GM12878 (cell line): ENCODE measurements at places on chromosomes 13 and 19.

- peak; percentile 4 for DNase-seq
These were observed 25.6 kb upstream of the ZNF681 start for GRCh38 chr19:23784274-23784673.

DNA sequence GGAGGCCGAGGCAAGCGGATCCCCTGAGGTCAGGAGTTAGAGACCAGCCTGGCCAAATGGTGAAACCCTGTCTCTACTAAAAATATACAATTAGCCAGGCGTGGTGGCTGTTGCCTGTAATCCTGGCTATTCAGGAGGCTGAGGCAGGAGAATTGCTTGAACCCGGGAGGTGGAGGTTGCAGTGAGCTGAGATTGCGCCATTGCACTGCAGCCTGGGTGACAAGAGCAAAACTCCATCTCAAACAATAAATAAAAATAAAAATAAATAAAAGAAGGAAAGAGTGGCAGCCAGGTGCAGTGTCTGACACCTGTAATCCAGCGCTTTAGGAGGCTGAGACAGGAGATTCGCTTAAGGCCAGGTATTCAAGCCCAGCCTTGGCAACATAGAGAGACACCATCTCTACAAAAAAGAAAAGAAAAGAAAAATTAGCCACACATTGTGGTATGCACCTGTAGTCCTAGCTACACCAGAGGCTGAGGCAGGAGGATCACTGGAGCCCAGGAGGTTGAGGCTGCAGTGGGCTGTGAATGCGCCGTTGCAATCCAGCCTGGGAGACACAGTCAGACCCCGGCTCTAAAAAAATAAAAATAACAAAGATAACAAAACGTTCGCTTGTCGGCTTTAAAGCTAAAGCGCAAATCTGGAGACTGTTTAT is 10.3 kb downstream of the ADAMTSL5 start:
- no peak for DNase-seq

GRCh38 chr13:48874165-48874564 is 101.5 kb upstream of the FNDC3A start:
- DNase-seq: no peak

GRCh38 chr13:113483081-113483480 is 7.4 kb downstream of the DCUN1D2 start:
- DNase-seq: no peak

GRCh38 chr19:41310033-41310831 is at the start of gene CCDC97:
TSS of gene CCDC97 (plus strand) at chr19:41310172. CDS start at chr19:41310311, 139 bp downstream.
- DNase-seq: peak; percentile 68
